Left renal pelvis (tissue), 4 donors: ENCODE measurements at places on chromosomes 7 and 10.

GRCh38 chr10:123038782-123039631, 30.2 kb downstream of the ACADSB start:
- no peak for DNase-seq

GRCh38 chr7:18799899-18800298, 304.4 kb downstream of the HDAC9 start:
- DNase-seq = no peak

DNA sequence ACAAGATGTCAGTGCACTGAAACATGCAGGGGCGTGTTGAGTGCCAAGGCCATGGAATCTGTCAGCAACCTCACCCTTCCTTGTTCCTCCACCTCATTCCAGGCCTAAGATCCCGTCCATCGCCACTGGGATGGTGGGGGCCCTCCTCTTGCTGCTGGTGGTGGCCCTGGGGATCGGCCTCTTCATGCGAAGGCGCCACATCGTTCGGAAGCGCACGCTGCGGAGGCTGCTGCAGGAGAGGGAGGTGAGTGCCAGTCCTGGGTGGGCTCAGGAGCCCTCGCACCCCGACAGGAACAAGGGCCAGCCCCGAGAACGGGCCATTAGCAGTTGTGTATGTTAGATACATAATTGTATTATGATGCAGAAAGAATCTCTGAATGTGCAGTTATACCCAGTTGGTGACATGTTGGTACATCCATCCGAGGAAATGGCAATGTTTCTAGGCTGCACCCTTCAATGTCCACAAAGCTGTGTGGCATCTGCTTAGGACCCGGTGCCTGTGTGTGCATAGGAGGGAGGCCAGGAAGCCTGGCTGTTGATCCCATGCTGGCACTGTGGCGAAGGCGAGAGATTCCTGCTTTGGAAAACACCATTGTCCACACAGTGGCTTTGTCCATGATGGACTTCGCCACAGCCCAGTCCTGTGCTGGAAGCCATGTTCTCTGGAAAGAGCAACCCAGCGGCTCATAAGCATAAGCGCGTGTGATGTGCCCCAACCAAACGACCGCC, 154.2 kb downstream of the EGFR start:
- DNase-seq = no peak

GRCh38 chr10:16195178-16195769, 241.5 kb upstream of the PTER start:
- DNase-seq = no peak

DNA sequence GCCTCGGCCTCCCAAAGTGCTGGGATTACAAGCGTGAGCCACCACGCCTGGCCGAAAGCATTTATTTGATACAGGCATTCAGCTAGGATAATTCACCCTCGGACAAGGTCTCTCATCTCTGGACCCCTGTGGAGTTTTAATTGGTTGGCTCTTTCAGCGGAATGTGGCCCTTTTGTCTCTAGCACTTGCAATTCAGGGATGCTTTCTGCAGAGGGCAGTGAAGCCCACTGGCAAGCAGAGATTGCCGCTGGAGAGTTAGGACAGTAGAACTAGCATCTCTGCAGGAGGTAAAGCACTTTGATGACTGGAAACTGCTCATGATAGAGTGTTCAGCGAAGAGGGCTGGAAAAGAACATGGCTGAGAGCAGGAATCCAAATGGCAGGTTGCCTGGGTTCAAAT, 62.0 kb downstream of the SUFU start:
- DNase-seq = no peak

DNA sequence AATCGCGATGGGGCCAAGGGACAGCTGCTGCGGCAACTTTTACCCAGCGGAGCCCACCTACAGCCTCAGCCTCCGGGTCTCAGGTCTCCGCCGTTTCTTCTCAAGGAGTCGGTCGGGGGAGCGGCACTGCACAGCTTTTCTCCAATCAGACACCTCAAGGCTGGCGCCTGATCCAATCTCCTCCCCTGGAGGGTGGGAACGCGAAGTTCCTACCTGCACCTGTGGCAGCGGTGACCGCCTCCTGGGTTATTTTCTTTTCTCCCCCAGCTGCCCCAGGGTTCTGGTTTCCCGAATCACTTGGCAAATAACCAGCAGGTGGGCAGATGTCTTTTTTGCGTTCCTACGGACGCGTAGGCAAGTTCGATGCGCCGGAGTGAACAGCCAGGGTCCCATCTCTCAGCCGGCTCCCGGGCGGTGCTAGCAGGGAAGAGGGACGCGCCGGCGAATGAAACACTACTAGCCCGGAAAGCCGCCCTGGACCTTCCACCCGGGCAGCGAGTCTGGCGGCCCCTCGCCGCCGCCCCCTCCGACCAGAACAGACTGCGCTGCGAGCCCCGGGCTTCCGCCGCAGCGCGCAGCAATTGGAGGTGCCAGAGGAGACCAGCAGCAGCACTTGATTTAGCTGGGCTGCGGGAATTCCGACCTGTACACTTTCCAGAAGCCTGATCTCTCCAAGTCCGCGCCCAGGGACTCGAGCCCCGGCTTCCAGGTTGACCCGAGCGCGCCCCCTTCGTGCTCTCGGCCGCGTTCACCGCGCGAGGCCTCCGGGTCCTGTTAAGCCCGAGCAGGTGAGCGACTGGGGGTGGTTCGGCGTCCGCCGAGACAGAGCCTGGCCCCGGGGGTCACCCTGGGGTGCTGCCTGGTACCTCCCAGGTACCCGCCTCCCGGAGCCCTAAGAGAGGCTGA, at the start of gene PRR15:
Gene PRR15 (plus strand): TSS at position 246 of the 906 bp plus-strand sequence. CDS start 2,495 bp downstream, outside the sequence.
- DNase-seq = no peak
